Skeletal muscle tissue (tissue), 5 donors: ENCODE measurements at places on chromosomes 16 and 17. TPM values are rescaled to one million over a fixed set of nuclear protein-coding genes. Genes with fewer than 3 reads are reported as not detected.

CRK gene
- total RNA-seq: 42.8 TPM

JPH3 gene
- total RNA-seq: not detected

BCO1 gene
- not detected for total RNA-seq

RNF222 gene
- not detected for total RNA-seq

MAP2K3 gene
- 11.5 TPM for total RNA-seq

SMIM5 gene
- 3.7 TPM for total RNA-seq

HOXB3 gene
- 4.2 TPM for total RNA-seq

JPT1 gene
- total RNA-seq: 109 TPM

KRTAP9-3 gene
- not detected for total RNA-seq

GNGT2 gene
- total RNA-seq: 2.1 TPM

ASGR1 gene
- 1.0 TPM for total RNA-seq

FOXF1 gene
- not detected for total RNA-seq

MPP3 gene
- 4.2 TPM for total RNA-seq

KRT28 gene
- total RNA-seq: not detected

PLD6 gene
- 4.2 TPM for total RNA-seq

TLCD1 gene
- 1.6 TPM for total RNA-seq

EPN3 gene
- not detected for total RNA-seq

DNAAF8 gene
- total RNA-seq: 0.52 TPM

RHBDF2 gene
- total RNA-seq: 3.7 TPM

KRTAP3-1 gene
- total RNA-seq: not detected

ERAL1 gene
- 19.3 TPM for total RNA-seq

CDR2L gene
- 2.6 TPM for total RNA-seq

NTN1 gene
- total RNA-seq: 6.8 TPM

GALK1 gene
- 29.2 TPM for total RNA-seq

C16orf54 gene
- 1.0 TPM for total RNA-seq

CCL17 gene
- total RNA-seq: not detected

KIAA0513 gene
- total RNA-seq: 5.7 TPM

SERPINF2 gene
- total RNA-seq: not detected

MLST8 gene
- 7.8 TPM for total RNA-seq

NRN1L gene
- total RNA-seq: 1.0 TPM
